Mesendoderm (in vitro differentiated cells): ENCODE measurements at places on chromosomes 12 and 14.
A peak's percentile ranks its signal among the peaks of the same experiment; 100 is the strongest.

GRCh38 chr12:1839956-1840951 is 19.9 kb downstream of the LRTM2 start:
- no peak overlapping the region for H3K4me3 ChIP-seq
- H3K27me3 ChIP-seq, result no peaks in the 10 kb centered on the region
- no peaks in the 10 kb centered on the region for H3K4me1 ChIP-seq
- no peak overlapping the region for H3K27ac ChIP-seq
- DNase-seq, result no peak
- no peaks in the 10 kb centered on the region for H3K36me3 ChIP-seq

GRCh38 chr14:58740379-58740935 is 102.7 kb downstream of the DACT1 start:
- H3K27ac ChIP-seq, result no peak overlapping the region
- no peaks in the 10 kb centered on the region for H3K36me3 ChIP-seq
- H3K4me1 ChIP-seq, result no peaks in the 10 kb centered on the region
- H3K27me3 ChIP-seq, result no peaks in the 10 kb centered on the region
- DNase-seq, result no peak

DNA sequence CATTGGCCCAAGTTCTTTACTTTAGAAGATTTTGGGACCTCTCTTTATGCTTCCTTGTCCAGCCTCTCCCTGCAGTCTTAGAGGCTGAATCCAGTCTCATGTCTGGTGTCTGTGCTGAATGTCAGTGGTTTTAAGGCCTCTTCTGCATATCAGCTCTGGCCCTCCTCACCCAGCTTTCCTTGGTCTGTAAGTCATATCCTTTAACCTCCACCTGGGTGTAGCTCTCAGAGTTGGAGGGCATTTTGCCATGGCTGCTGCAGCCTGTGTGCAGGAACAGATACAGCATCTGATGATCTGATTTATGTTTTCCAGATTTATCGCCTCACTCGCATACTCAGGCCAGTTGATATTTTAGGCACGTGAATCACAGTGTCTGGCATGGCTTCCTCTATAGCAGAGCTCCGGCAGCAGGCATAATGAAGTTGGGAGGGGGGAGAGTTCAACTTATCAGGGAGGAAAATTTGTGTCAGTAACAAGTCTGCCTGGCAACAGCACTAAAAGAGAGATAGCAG is 335.0 kb downstream of the PCNX1 start:
- H3K36me3 ChIP-seq, result no peaks in the 10 kb centered on the region
- peak; percentile 11 for DNase-seq
- H3K27me3 ChIP-seq, result no peaks in the 10 kb centered on the region
- H3K27ac ChIP-seq, result no peak overlapping the region
- H3K4me3 ChIP-seq, result no peak overlapping the region
- H3K4me1 ChIP-seq, result no peaks in the 10 kb centered on the region

GRCh38 chr12:94898388-94898787 is 105.1 kb downstream of the NDUFA12 start:
- H3K27me3 ChIP-seq, result no peaks in the 10 kb centered on the region
- H3K4me3 ChIP-seq, result no peak overlapping the region
- peak; percentile 23 for DNase-seq
- H3K4me1 ChIP-seq, result no peaks in the 10 kb centered on the region

- no peak for DNase-seq
- no peaks in the 10 kb centered on the region for H3K27me3 ChIP-seq
- no peak overlapping the region for H3K27ac ChIP-seq
- H3K36me3 ChIP-seq, result no peaks in the 10 kb centered on the region
Observed at GRCh38 chr12:68037616-68038255, 48.5 kb downstream of the IFNG-AS1 start.

- no peaks in the 10 kb centered on the region for H3K4me1 ChIP-seq
- peaks cover 4% of the 10 kb centered on the region for H3K36me3 ChIP-seq
- no peak overlapping the region for H3K4me3 ChIP-seq
- no peak overlapping the region for H3K27ac ChIP-seq
- H3K27me3 ChIP-seq, result no peaks in the 10 kb centered on the region
- DNase-seq, result no peak
Observed at GRCh38 chr14:103698380-103699260, 16.6 kb downstream of the XRCC3 start.

GRCh38 chr14:27114180-27114579 is 516.3 kb upstream of the NOVA1 start:
- DNase-seq, result no peak
- H3K4me3 ChIP-seq, result no peak overlapping the region
- H3K27ac ChIP-seq, result no peak overlapping the region
- H3K27me3 ChIP-seq, result no peaks in the 10 kb centered on the region
- H3K36me3 ChIP-seq, result no peaks in the 10 kb centered on the region

DNA sequence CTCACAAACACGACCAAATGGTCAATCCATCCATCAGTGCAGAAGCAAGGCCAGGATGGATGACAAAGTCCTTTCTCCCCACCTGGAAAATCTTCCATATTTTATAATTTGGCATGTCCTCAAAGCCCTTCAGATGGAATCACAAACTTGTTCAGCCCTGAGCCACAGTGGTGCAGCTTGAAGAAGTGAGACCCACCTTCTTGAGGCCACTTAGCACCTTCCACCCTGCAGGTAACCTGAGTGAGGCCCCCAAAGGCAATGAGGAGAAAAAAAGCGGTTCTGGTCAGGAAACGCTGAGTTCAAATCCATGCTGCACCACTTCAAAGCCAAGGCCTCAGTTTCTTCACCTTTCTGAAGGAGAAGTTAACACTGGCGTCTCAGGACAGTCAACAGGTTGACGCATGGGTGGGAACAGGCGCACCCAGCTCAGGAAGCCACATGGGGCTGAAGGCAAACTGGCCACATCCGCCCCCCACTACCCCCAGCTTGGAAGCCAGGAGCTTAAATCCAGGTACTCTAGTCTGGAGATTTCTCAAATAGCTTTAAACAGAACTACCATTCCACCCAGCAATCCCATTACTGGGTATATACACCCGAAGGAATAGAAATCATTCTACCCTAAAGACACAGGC is 320.4 kb downstream of the BCL11B start:
- H3K27ac ChIP-seq, result no peak overlapping the region
- H3K4me1 ChIP-seq, result no peaks in the 10 kb centered on the region
- no peak for DNase-seq
- no peaks in the 10 kb centered on the region for H3K27me3 ChIP-seq

DNA sequence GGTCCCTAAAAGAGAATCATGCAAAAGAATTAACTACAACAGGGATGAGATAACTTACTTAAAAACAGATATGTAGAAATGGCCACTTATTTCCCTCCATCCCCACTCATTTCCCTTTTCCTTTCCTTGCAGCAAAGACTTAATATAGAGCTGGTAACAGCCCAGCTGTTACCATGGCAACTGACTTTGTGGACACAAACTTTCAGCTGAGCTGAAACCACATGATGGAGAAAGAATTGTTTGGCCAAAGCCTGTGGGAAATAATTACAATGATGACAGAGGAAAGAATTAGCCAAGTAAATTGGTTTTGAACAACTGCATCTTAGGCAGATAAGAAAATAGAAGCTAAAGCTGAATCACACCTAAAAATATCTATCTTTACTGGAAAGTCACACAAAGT is 364.9 kb downstream of the GALC start:
- H3K4me1 ChIP-seq, result no peaks in the 10 kb centered on the region
- H3K36me3 ChIP-seq, result no peaks in the 10 kb centered on the region
- DNase-seq, result peak; percentile 91
- no peak overlapping the region for H3K27ac ChIP-seq

GRCh38 chr14:103521951-103522563 is 573 bp downstream of the CKB start:
- DNase-seq, result peak; percentile 43
- no peak overlapping the region for H3K27ac ChIP-seq
- H3K4me3 ChIP-seq, result peak overlapping the region; percentile 72
- H3K36me3 ChIP-seq, result no peaks in the 10 kb centered on the region
- no peaks in the 10 kb centered on the region for H3K4me1 ChIP-seq
- peaks cover 5% of the 10 kb centered on the region for H3K27me3 ChIP-seq

GRCh38 chr12:750366-751191 is 1.8 kb upstream of the WNK1 start:
- no peak for DNase-seq
- H3K27me3 ChIP-seq, result no peaks in the 10 kb centered on the region
- H3K4me1 ChIP-seq, result no peaks in the 10 kb centered on the region
- H3K36me3 ChIP-seq, result no peaks in the 10 kb centered on the region
- peak overlapping the region; percentile 90 for H3K27ac ChIP-seq

GRCh38 chr14:23113431-23114119 is 5.5 kb downstream of the CEBPE start:
- no peak for DNase-seq
- H3K27me3 ChIP-seq, result no peaks in the 10 kb centered on the region
- H3K36me3 ChIP-seq, result no peaks in the 10 kb centered on the region
- H3K4me1 ChIP-seq, result peaks cover 24% of the 10 kb centered on the region

- H3K4me3 ChIP-seq, result peak overlapping the region; percentile 28
- peak overlapping the region; percentile 11 for H3K27ac ChIP-seq
- H3K36me3 ChIP-seq, result peaks cover 2% of the 10 kb centered on the region
- H3K27me3 ChIP-seq, result no peaks in the 10 kb centered on the region
Observed at GRCh38 chr14:105249182-105250007, 1.1 kb downstream of the BTBD6 start.

DNA sequence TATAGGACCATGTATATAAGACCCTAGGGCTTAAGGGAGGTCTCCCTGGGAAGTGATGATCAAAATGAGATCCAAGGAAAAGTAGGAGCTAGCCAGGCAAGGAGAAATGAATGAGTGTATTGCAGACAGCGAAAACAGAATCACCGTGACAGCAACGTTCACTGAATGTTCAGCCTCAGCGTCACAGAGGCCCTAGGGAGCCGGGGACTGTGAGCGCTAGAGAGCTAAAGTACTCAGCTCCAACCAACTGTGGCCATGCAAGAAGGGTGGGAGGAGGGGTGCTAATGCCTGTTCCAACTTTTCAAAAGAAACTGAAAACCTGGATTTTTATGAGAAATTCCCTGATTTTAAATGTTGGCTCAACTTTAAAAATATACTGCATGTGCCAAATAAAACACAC is 105.5 kb upstream of the CCND2 start:
- DNase-seq, result no peak
- H3K36me3 ChIP-seq, result no peaks in the 10 kb centered on the region
- no peak overlapping the region for H3K27ac ChIP-seq

DNA sequence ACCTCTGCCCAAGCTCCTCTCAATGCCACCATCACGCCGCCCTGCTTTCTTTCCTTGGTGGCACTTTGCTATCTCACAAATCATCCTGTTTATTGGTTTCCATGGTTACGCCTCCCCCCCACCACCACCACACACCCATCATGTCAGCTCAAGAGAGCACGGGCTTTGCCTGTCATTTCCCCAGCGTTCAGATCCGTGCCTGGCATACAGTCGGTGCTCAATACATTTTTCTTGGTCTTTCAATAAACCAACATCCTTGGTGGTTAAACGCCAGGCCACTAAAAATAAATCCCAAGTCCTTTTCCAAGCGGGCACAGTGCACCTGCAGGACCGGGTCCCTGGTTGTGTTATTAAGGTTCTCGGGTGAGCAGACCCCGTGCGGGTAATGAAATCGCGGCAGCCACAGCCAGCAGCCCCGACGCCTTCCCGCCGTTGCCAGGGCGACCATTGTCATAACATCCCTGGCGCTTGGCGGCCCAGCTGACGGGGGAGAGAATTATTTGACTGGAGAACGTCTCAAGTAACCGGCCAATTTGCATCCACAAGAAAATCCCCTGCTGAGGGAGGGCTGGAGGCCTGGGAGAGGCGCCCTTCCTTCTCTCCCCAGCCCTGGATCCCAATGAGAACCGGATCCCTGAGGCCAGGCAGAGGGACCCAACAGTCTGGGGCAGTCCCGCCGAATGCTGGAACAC is 92.9 kb downstream of the KSR2 start:
- H3K4me1 ChIP-seq, result no peaks in the 10 kb centered on the region
- H3K27ac ChIP-seq, result no peak overlapping the region
- no peak overlapping the region for H3K4me3 ChIP-seq
- H3K36me3 ChIP-seq, result no peaks in the 10 kb centered on the region

DNA sequence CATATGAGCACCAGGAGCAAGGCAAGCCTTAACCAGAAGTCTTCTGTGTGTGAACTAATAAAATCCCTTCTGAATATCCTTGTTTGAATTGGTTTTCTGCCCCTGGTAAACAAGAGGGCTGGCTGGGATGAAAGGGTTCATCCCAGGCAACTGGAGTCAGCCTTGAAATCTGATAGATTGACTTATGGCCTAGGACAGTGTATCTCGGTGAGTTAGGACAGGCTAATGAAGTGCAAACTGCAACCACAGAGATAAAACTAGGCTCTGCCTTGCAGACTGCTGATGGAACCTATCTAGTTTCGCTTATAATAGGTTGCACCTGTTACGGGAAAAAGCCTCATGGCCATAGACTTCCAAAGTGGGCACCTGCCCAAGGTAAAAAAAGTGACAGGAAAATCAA is 451.9 kb upstream of the NOVA1 start:
- H3K27me3 ChIP-seq, result no peaks in the 10 kb centered on the region
- DNase-seq, result no peak
- H3K27ac ChIP-seq, result no peak overlapping the region
- H3K4me1 ChIP-seq, result no peaks in the 10 kb centered on the region
- no peaks in the 10 kb centered on the region for H3K36me3 ChIP-seq

DNA sequence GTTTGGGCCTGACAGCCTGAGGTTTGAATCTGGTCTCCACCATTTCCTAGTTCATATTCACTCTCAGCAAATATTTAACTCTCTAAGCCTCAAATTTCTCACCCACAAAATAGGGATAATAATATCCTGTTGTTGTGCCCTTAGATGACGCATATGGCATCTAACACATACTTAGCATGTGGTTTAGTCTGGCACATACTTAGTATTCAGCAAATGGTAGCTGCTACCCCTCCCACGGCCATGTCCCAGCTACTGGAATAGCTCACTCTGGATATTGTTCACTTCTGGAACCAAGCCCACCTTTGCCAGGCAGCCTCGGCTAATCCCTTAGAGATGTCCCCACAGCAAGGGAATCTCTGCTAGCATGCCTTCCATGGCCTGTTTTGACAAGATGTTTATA is 53.3 kb downstream of the BICD1 start:
- no peak overlapping the region for H3K27ac ChIP-seq
- peak; percentile 35 for DNase-seq
- H3K4me3 ChIP-seq, result no peak overlapping the region
- no peaks in the 10 kb centered on the region for H3K27me3 ChIP-seq
- peaks cover 5% of the 10 kb centered on the region for H3K4me1 ChIP-seq

- no peak overlapping the region for H3K4me3 ChIP-seq
- H3K27ac ChIP-seq, result no peak overlapping the region
- no peaks in the 10 kb centered on the region for H3K4me1 ChIP-seq
- H3K36me3 ChIP-seq, result no peaks in the 10 kb centered on the region
- no peak for DNase-seq
- no peaks in the 10 kb centered on the region for H3K27me3 ChIP-seq
Observed at GRCh38 chr12:100158535-100158934, 15.9 kb upstream of the BLTP3B start.
